Stimulated activated CD4-positive, alpha-beta T cell treated with anti-CD3 and anti-CD28 coated beads, Interleukin-12 subunit alpha, Interleukin-12 subunit beta, amount 100 ng/mL, for 24 hours (primary cell): ENCODE measurements at places on chromosomes 12 and 14.

- no peak for DNase-seq
These were observed 1.4 kb upstream of the PHC1 start for GRCh38 chr12:8912914-8913313.

DNA sequence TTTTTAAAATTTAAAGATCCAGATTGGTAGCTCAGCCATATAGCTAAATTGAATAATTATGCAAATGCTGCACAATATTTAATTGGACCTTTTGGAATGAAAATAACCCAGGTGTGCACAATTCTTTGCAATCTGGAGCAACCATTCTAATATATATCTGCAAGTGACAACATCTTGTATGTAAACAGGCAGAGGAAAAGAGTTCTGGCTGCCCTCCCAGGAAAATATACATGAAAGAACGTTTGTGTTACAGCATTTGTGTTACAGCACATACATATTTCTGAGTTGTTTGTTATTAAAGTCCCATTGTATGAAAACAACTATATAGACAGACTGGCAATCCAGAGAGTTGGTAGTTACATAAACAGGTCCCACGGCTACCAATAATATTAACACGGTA lies 377.5 kb downstream of the DIO2 start:
- DNase-seq = no peak

DNA sequence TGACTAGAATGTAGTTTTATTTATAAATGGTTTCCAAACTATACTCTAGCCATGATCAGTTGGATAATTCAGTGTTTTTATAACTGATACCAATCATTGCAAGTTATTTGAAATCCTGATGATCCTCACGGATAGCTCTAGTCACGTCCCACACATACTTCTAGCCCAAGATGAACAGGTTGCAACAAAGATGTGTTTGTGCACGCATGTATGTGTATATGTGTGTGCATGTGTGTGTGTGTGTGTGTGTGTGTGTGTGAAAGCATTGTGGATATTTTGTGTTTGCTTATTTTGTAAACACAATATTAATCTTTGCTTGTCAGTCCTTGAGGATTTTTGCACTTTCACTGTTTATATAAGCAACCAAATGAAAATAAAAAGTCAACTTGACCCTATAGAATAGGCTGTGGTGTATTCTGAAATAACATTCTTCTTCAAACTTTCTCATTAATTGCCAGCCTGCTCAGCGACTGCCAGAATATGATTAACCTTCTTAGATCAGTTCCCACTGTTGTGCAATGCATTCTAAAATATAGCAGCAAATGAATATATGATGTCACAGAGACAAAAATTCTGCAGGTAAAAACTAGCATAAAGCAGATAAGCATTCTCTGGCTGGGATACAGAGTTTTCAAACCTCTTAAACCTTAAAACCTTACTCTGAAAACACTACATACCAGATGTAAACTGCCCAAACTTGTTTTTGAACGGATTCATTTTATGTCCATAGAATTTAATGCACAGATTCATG lies 48.8 kb upstream of the HIF1A start:
- no peak for DNase-seq

DNA sequence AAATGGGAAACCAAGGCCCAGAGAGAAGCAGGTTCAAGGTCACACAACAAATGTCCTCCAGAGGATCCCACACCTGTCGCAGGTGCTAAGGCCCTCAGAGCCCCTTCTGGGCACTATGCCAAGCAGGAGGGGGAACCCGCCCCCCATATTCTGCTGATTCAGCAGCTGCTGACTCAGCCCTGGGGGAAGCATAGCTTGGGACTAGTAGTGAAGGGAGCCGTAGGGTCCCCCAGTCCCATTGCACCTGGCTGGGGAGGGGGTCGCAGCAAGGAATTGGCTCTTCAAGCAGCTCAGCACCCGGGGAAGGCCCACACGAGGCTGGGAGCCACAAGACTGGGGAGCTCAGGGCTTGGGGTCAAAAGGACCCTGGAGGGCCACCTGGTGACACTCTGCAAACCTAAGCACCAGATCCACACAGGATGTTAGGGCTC lies 1.0 kb downstream of the RASAL1 start:
- no peak for DNase-seq

- DNase-seq = no peak
These were observed 27.4 kb downstream of the CRACR2A start for GRCh38 chr12:3725388-3726115.

DNA sequence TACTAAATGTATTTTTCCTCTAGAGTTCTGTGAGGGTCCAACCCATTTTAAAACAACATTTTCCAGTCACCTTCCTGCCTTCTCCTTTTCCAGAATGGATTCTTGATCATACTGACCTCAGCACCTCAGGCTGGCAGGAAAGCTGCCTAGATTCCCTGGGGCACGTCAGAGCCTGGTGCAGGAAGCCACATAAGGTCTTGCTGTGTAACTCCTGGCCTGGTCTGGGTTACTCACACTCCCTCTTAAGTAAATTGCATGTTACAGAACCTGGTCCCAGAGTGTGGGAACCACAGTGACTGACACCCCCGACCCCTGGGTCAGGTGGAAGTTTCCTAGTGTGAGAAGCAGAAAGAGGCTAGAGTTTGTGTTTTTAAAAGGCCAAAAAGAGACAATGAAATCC lies 209.8 kb downstream of the SPTSSA start:
- DNase-seq = no peak

DNA sequence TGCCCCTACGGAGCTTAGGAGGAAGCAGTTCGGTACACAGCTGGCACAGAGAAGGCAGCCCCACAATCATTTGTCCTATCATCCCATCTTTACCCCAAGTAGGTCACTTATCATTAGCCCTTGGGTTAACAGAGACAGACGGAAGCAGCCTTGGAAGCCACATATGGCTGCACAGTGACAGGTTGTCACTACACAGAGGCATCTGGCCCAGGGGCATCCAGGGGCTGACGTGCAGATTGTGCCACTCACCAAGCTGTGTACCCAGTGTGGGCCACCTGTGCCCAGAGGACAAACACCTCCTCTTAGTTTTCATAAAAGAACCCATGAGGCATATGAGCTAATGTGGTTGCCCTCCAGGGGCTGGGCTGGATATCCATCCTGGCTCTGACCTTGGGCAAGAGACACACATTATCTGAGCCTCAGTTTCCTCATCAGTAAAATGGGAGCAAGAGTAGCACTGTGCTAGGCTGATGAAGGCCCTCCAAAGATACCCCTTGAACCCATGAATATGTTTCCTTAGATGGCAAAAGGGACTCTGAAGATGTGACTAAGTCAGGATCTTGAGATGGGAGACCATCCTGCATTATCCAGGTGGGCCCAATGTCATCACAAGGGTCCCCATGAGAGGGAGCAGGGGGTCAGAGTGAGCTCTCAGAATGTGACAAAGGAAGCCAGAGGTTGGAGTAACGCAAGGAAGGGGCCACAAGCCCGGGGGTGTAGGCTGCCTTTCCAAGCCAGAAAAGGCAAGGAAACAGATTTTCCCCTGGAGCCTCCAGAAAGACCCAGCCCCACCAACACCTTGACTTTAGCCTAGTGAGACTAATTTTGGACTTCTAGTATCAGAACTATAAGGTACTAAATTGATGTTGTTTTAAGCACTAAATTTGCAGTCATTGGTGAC lies 64.6 kb downstream of the C14orf132 start:
- DNase-seq = no peak

DNA sequence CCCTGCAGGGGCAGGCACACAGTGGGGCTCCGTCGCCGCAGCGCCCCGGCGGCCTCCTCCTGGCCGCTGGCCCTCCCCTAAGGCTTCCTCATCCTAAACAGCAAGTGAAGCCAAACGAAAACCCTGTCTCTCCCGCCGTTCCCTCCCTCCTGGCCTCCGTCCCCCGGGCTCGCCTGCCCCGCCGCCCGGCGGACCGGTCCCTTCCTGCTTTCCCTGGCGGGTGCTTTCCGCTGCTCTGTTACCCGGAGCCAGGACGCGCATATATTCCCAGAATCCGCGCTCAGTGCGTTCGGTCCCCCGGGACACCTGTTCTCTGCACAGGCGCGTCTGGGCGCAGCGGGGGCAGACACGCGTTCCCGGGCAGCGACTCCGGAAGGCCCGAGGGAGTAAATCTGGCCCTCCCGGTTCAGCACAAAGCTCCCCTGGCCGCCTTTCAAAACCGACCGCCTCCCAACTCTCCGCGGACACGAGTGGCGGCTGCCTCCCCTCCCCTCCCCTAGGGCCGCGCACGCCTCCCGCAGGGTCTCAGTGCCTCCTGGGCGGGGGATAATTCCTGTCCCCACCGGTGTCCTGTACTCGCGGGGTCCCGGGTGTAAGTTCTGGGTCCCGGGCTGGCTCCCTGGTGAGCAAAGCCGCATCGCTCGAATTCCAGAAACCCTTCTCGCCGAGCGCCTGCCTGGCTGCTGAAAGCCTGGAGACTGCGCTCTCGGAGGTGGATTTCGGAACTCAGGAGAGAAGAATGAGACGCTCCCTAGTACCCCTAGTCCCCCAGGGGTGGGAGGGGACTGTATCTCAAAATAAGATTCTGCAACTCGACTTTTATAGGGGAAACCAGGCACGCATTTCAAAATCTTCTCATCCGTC lies 21.4 kb upstream of the CEP170B start:
- DNase-seq = no peak

DNA sequence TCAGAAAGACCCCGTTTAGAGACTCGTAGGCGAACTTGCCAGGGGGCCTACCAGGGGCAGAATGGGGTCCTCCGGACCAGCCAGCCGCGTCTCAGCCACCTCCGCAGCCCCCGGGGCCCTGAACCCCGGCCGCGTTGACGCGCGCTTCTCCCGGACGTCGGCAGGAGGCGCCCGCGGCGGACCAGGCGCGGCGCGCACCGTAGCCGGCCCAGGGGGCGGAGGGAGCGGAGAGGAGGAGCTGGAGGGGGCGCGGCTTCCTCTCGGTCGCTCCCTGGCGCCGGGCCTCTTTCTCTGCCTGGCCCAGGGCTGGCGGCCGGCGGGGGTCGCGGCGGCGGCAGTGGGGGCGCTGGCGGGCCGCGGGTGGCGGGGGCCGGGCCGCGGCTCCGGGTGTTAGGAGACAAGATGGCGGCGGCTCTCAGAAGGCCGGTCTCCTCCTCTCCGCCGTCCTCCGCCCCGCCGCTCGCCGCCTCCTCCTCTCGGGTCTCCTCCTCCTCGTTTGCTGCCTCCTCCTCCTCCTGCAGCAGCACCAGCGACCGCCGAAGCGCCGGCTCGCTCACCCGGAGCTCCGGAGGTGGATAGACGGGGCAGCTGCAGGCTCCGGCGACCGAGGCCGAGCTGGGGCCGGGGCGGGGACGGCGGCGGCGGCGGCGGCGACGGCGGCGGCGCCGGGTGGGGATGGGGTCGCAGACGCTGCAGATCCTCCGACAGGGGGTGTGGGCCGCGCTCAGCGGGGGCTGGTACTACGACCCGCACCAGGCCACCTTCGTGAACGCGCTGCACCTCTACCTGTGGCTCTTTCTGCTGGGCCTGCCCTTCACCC lies at the start of gene PCNX1:
PCNX1 (plus strand) TSS at position 284 of the 820 bp plus-strand sequence; CDS start at position 676, 392 bp downstream.
- peak; percentile 79 for DNase-seq

DNA sequence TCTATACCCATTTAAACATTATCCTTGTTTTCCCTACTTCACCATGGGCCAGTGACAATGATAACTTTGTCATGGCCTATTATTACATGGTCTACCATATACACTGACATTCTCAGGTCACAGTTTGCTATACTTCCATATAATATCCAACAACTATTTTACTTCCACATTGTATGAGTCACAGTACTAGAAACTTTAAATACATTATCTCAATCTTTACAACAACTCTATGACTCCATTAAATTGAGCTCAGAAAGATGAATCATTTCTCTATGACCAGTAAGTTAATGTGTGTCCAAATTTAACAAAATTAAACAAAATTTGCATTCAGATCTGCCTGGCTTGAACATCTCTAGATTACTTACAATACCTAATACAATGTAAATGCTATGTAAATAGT lies 93.9 kb downstream of the PLEKHG7 start:
- no peak for DNase-seq
